ENCODE measurements at places on chromosomes 1 and 21.
A peak's percentile ranks its signal among the peaks of the same experiment; 100 is the strongest.

DNA sequence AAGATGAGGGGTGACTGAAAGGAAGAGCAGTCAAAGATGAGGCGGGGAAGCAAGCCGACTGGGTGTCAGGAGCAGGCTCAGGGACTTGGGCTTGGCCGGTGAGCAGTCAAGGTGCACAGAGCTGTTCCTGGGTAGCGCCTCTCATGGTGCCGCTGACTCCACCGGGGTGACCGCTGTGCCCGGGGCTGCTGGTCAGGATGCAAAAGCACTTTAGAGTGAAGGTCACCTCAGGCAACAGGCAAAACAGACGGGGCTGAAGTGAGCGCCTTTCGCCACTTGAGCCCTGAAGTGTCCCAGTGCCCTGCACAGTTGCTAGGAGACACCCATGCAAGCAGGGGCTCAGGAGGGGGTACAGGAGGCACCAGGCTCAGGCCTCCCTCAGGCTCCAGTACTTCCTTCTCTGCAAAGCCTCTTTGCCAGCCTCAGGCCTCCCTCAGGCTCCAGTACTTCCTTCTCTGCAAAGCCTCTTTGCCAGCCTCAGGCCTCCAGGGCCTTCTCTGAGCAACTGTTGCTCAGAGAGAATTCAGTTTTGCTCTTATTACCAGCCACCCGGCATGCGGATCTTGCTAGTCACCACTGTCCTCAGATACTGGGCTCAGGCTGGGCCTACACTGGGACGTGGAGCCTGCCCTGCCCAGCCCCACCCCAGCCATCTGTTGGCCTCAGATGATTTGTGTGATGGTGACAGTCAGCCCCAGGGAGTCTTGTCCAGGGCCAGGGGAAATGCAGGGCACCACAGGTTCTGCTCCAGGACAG, 99.7 kb upstream of the IRF2BP2 start:
- DNase-seq: peak; percentile 43

DNA sequence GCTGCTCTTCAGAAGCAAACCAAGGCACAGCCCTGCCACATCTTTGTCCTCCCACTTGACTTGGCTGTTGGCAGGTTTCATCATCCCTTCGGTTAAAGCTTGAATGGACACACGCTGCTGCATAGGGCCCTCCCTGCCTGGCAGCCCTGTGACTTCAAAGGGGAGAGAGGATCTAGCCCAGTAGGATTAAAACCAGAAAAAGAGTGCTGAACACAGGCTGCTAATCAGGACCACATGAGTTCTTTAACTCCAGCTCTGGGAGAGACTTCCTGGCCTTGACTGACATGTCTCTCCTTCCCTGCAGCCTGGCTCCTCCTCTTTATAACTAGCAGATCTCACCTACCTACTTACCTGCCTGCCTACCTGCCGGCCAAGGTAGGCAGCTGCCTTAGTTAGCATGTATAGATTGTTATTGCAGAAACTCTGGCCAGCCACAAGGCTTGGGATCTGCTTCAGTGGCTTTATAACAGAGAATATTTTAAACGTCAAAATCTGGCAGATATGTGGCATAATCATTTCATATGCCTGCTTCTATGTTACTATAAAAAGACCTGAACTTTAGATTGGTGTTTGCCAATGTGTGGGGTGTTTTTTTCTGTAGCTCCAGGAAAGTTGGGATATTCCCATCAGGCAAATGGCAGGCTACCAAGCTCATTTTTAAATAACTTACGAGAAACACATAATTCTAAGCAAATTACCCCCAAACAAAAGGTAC, 49.4 kb downstream of the ERG start:
- DNase-seq: no peak

DNA sequence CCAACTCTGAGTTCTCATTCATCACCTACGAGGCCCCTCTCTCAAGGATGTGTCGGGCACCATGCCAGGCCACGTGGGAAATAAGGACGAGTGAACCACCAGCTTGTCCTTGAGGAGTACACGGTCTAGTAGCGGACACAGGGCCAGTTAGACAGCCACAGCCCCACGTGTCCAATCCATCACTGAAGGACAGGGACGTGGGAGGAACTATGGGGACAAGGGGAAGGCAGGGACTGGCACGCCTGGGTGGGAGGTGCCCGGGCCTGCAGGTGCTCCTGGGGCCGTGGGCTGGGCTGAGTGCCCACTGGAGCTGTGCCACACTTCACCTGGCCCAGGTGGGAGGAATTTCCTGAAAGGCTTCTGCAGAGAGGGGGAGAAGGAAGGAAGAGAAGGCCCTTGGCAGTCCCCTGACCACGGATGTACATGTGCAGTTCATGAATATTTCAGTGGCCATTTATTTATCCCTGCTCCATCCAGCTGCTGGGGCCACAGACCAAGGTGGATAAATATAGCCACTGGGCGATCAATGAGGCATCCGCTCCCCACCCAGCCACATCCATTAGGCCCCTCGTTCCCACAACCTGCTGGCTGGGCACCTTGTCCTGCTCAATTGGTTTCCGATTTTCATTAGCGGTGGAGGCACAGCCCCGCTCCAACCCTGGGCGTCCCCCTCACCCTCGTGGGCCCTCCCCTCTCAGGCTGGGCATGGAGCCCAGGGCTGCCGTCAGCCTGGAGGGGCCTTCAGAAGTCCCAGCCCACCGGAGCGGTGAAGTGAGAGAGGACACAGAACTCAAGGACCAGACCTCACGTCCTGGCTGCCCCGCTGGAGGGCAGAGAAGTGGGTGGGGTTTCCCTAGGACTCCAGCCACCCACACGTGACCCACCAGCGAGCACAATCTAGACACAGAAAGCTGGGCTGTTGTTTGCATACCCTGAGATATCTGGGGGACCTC, 59.5 kb downstream of the CASZ1 start:
- peak; percentile 71 for DNase-seq

DNA sequence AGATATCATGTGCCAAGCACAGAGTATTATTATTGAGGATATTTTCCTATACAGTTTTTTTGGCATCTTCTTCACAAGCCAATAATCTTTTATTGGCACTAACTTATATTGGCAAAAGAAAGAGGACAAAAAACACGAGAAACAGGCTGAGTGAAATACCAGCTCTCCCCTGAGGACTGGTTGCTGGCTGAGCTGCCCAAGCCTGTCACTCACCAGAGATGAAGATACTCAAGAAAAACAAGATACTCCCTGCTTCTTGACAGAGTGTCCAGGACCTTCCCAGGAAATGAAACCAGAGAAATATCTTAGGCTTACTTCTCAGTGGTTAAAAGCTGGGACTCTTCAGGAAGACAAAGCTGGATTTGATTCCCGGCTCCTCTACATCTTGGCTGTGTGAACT, 35.9 kb upstream of the ATP1B1 start:
- DNase-seq: no peak

GRCh38 chr1:234069760-234070159, 165.3 kb downstream of the SLC35F3 start:
- no peak for DNase-seq

DNA sequence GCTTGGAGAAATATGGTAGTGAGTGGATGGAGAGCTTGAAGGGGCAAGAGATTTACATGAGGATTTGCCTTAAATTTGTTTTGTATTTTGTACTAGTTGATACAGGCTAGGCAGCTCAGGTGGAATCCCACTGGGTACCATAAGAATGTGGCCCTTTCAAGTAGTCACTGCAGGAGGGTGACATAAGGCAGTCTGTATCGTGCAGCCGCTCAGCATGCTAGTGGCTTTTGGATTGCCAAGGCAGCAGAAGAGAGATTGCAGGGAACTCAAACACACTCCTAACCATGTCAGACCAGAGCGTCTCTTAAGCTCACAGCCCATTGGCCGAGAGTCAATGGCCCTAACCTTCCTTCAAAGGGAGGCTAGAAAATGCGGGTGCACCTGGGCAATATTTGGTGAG, 420.0 kb downstream of the ADGRL2 start:
- DNase-seq: no peak

DNA sequence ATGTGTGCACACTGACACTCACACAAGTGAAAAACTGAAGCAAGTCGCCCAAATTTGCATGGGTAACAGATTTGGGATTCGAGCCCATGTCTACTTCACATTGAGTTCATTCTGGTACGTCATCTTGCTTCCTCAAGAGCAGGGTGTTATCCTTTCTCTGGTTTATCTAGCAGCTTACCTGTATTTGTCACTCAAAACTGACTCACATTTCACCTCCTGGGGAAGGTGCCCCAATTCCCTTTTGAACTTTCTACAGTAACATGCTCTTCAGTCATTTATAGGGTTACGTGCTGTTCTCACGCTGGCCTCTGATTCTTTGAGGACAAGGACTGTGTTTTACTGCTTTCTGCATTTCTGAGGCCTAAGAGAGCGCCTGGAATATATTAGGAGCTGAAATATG, 162.8 kb downstream of the PDE4B start:
- no peak for DNase-seq

DNA sequence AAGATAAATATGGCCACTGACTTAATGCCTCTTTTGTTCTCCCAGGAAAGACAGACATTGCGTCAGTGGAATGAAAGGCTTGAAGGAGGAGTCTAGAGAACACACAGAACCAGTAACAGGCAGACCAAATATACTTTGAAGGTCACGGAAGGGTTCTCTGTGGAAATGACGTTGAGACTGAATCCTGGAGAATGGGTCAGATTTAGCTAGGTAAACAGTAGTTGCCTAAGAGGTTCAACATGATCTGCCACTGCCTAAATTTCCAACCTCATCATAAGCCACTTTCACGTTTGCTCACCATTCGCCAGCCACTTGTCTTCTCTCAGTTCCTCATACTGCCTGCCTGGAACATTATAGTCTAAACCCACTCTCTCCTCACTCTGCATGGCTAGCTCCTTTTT, 20.5 kb downstream of the PLA2G4A start:
- no peak for DNase-seq

GRCh38 chr1:199639453-199639852, 388.1 kb upstream of the NR5A2 start:
- no peak for DNase-seq

DNA sequence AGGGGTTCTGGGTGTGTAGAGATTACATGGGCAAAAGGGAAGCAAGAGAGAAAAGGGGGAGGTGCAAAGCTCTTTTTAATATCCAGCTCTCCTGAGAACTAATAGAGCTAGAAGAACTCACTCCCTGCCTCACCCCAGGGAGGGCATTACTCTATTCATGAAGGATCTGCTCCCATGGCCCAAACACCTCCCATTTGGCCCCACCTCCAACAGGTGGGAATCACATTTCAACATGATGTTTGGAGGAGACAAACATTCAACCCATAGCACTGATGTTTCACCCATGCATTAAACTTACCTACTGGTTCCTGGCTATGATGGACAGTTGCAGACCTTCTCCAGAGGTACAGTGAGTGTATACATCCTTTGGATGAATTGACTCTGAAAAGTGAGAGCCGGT, 7.3 kb upstream of the JUN start:
- DNase-seq: no peak

GRCh38 chr21:34362670-34363069, 1.1 kb upstream of the KCNE2 start:
- peak; percentile 11 for DNase-seq

DNA sequence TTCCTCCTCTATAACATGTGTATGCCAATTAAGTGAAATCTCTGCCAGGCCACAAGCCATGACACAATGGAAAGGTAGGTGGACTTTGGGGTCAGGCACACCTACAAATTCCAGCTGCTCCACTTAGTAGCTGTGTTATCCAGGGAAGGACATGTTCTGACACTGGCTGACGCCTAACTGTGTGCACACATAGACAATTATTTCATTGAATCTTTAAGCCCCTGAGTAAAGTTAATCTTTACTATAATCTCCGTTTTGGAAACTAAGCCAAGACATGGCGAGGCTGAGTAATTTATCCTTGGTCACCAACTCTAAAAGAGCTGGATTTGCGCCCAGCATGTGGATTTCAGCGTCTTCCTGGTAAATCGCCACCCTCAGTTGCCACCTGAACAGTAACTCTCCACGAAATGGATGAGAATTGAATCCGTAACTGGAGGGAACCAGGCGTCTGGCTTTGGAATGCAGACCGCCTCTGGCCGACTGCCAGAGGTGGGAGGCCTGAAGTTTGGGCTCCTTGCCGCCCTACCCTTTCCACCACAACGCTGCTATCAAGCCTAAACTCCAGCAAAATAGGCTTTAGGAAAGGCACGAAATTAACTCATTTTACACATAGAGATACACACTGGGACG, 888 bp upstream of the SNRPE start:
- DNase-seq: no peak

GRCh38 chr1:154820646-154821045, 49.4 kb downstream of the KCNN3 start:
- DNase-seq: no peak

DNA sequence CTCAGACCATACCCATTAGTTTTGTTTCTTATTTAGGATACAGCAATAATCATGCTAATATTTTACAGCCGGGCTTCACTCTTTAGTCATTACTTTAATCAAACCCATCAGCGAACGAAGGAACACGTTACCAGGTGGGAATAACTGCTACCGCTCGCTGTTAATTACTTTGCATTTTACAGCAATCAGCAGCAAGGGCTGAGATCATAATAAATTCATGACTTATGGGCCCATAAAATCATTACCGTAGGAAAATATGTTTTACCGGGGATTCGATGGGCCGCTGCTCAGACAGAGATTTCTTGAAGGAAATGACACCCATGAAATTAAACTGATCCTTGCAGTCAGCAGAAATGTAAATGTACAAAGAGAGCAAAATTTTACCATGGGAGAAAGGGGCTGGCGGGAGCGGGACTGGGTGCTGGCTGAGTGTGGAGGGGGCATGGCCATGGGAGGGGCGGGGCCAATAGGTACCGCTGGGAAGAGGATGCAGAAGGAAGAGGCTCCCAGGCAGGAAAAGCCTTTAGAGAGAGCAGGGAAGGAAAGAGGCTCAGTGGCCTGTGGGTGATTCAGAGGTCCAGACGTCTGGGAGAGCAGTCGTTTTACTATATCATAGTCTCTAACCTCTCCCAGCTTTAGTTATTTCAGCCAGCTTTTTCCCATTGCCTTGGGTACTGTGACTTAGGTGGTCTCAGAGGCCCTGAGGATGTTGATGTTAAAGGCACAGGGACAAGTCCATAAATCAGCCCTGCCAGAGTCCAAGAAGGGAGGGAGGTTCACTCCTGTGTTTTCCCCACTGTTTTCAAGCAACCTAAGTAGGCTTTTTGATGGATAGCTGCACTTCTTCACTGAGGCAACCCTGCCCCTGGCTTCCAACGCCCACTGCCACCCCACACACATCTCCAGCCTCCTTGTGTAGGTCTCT, 258.9 kb downstream of the SEC16B start:
- no peak for DNase-seq

DNA sequence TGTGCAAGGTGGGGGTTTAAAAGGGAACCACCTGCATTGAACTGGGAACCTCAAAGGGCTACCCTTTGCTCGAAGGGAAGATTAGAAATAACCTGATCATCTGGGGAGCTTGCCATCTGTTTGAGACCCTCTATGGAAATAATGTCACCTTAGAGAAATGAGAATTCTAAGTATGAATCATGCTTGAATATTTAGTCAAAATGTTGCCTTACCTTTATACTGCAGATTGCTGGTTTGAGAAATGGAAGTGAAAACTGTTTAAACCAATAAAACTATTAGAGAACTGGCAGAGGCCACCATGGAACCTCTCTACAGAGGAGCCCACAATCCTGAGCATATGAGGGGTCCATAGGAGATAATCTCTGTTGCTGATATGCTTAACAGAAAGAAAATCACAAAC, 131.2 kb upstream of the FAM78B start:
- no peak for DNase-seq

- DNase-seq: no peak
These were observed 119.0 kb downstream of the GREM2 start for GRCh38 chr1:240492832-240493440.
